Fibroblast of gingiva (primary cell): ENCODE measurements at places on chromosomes 12 and 14.
A peak's percentile ranks its signal among the peaks of the same experiment; 100 is the strongest.

DNA sequence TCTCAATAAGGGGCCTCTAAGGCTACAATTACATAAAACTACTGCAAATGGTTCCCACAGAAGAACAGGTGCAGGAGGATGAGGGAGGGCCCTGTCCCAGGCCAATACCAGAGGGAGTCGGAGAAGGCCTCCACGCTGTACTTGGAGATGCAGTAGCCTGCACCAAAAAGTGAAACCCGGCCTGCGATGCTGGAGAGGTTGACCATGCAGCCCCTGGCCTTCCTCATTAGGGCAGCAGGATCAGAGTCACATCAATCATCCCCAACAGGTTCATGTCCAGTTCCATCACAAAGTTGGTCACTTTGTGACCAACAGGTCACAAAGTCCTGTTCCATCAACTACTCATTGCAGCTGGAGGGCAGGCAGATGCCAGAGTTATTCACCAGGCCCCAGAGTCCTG is 23.0 kb downstream of the ZBTB39 start:
- DNase-seq: no peak

DNA sequence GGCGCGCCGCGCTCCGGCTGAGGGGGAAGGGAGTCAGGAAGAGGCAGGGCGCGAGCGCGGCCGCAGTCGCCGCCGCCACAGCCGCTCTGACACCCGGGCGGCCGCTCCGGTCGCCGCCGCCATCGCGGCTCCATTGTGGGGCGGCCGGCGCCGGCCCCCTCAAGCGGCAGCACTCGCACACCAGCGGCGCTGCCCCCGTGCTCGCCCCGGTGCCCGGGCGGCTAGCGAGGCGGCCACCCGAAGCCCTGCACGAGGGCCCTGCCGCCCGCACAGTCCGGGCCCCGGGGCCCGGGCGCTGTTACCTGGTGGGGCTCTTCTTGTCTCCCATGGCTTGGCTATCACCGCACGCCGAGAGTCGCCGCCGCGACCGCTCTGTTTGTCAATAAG is 202 bp downstream of the YAF2 start:
- DNase-seq: no peak

- peak; percentile 16 for DNase-seq
These were observed 76.5 kb downstream of the TGFB3 start for GRCh38 chr14:75905147-75905904.

DNA sequence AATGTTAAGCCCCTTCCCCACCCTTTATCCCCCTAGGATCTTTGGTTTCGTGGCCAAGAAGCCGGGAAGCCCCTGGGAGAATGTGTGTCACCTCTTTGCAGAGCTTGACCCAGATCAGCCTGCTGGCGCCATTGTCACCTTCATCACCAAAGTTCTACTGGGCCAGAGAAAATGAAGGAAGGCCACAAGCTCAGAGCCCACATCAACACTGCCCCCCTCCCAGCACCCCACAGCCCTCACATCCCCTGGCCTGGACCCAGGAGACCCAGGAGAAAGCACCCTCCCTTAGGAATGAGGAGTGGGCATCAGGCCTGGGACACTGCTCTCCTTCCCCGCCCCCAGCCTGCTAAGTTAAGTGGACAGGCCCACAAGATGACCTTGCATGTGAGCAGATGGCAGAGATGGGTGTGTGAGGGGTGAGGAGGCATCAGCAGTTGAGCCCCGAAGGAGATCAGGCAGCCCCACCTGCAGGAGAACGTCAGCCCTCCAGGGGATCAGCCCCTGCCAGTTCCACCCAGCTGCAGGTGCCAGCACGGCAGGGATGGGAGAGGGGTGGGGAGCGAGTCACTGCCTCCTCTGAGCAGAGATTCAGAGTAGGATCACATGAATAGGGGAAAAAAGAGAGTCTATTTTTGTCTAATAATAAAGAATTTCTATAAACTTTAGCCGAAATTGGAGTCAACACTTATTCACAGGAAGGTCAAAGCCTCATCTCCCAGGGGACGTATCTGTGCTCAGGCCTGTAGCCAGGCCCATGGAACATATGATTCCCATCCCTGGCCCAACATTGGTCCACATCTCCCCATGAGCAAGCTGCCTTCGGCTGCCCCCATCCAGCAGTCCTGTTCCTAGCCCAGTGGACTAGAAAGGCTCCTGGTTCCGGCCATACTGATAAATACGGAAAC is 14.1 kb downstream of the TNS2 start:
- DNase-seq: peak; percentile 97

- DNase-seq: peak; percentile 33
These were observed 7.0 kb downstream of the PYGL start for GRCh38 chr14:50937325-50937724.

GRCh38 chr14:52348776-52349175 is 34.7 kb downstream of the PTGER2 start:
- peak; percentile 63 for DNase-seq

DNA sequence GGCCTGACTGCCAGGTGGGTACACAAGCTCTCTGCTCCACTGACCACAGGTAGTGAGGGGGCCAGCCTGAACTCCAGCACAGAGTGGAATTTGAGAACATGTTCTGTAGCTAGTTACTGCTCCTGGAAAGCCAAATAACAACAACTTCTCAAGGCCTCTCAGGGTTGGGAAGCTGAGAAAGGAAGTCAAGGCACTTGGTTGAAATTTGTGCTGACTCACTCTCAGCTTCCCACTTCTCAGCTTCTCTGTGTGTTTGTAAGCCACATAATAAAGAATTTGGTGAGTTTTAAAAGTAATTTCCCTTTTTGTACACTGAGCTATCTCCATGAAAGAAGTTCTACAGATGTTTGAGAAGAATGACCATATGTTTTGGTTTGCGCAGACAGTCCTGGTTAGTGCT is 234.9 kb downstream of the KTN1 start:
- DNase-seq: no peak

DNA sequence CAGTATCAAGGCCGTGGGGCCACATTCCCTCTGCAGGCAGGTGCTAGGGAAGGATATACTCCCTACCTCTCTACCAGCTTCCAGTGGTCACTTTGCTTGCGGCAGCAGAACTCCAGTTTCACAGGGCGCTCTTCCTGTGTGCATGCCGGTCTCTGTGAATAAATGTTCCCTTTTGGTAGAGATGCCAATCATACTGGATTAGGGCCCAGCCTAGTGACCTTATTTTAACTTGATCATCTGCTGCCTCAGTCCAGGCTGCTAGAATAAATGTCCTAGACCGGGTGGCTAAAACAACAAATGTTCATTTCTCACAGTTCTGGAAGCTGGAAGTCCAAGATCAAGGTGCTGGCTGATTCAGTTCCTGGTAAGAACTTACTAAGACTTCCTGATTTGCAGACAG is 198.8 kb upstream of the TMEM132C start:
- no peak for DNase-seq

DNA sequence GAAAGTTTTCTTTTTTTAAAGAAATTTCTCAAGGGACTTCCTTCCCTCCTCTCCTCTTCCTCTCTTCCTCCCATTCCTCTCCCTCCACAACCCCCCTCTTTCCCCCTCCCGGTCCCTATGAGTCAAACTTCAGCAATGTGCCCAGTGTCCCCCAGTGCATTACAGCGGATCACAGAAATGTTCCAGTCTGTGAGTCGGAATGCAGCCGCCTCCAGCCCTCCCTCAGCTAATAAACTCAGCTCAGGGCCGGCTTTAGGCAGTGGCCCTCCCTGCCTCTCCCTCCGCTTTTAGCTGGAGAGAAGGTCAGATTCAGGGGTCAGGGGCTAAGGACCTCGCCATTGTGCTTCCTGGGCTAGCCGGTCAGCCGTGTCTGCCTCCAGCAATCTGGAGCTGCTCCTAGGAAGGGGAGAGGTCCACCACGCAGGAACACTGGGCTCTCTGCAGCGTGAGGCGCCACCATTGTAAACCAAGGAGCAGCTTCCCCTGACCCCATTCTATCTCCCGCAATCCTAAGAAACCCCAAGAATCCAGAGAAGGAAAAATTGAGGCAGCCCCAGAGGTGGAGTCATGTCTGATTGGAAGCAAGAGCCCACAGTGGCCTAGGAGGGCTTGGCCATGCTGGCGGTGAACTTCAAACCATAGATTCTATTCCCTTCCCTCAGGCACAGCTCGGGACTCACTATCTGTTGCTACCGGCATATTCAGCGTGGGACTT is 1.1 kb upstream of the HDAC7 start:
- peak; percentile 97 for DNase-seq

GRCh38 chr14:31263485-31264133 is 56.0 kb upstream of the HECTD1 start:
- DNase-seq: peak; percentile 100

GRCh38 chr12:57475271-57476161 is 4.2 kb downstream of the ARHGAP9 start:
- DNase-seq: no peak

DNA sequence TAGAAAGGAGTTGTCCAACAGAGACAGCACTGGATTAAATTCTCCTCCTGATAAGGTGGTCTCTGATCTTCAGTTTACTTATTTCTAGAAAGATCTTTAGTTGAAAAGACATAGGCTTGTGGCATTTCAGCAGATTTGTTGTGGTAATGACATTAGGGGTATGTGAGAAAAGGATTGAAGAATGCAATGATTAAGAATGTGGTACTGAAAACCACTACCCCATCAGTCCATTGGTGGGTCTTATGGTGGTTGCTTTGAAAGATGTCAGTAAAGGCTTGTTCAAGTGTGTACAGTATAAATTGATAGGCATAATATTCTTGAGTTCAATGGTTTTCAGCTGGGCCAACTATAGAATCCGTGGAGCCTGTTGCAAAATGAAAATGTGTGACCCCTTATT is 10.8 kb downstream of the PPFIBP1 start:
- no peak for DNase-seq

DNA sequence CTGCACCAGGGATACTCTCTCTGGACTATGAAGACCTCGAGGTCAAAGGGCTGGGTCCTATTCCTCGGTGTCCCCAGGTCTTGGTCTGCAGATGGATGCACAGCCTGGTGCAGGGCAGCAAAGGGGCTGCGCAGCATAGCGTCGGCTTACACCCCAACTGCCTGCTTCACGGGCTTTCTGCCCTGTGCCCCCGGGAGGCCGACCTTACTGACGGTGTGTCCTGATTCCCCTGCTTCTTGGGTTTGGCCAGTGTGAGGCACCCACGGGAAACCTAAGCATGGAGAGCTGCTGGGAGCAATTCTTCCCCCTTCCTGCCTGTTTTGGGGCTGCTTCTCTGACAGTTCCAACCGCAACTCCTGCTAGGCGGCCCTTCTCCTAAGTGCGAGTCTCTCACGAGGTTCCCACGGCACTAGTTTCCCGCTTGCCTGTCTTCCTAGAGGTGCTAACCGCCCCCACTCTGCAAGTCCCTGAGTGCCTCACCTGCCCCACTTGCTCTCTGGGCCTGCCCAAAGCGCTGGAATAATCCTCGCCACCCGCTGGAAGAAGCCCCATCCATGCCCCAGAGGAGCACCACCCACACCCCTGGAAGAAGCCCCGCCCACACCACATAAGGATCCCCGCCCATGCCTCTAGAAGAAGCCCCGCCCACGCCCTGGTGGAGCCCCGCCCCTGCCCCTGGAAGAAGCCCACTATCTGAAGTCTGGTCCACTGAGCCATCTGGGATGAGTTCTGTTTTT is 54.0 kb downstream of the PRIMA1 start:
- DNase-seq: no peak

GRCh38 chr12:80116735-80117134 is 17.4 kb downstream of the OTOGL start:
- DNase-seq: no peak

GRCh38 chr14:89625731-89626232 is 208.7 kb upstream of the FOXN3 start:
- no peak for DNase-seq

GRCh38 chr12:108640802-108641445 is 7.2 kb upstream of the SELPLG start:
- DNase-seq: no peak

DNA sequence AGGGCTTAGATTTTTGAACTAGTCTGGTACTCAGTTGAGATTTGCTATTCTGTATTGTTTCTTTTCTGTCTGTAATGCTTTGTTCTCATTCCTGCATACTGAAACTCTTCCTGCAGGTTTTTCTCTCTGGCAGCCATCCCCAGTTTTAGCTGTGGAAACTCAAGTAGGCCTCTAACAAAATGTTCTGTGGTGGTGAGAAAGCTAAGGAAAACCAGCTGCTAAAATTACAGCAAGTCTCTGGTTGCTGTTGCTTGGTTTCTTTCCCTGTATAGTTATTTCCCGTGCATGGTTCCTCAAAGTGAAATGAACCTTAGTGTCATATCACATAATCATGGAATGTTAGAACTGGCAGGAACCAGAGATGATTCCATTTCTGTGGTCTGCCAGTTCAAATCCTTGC is 442.5 kb downstream of the NRXN3 start:
- DNase-seq: peak; percentile 45

DNA sequence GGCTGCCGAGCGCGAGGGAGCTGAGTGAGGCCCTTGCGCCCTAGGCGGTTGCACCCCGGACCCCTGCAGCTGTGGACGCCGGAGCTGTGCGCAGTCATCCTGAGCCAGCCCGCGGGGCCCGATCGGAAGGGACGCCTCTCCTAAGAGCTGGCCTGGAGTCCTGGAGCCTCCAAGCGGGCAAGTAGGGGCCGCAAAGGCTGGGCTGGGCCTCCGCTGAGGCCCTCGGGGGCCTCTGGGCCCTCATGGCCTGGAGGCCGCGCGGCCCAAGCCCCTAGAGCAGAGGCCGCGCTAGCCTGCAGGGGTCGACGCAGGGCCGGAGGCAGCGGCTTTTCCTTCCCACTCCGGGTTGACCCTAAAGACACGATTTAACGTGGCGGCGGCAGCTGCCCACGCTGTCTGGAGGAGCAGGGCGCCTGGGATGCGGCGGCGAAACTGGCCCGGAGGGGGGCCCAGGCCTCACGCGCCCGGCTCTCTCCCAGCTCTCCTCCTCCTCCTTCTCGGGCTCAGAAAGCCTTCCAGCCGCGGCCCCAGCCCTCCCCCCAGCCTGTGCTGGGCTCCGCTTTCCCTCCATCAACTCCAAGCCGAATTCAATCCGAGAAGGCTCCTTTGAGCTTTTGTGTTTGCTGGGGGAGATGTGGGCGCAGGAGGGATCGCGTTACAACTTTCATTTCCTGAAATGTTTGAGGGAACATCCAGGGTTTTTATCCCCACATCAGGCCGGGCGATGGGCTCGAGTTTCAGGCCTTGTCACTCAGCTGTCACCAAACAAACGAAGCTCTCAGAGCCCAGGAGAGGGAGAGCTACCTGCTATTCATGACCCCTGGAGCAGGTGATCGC is 11.6 kb downstream of the SIX1 start:
- peak; percentile 47 for DNase-seq

DNA sequence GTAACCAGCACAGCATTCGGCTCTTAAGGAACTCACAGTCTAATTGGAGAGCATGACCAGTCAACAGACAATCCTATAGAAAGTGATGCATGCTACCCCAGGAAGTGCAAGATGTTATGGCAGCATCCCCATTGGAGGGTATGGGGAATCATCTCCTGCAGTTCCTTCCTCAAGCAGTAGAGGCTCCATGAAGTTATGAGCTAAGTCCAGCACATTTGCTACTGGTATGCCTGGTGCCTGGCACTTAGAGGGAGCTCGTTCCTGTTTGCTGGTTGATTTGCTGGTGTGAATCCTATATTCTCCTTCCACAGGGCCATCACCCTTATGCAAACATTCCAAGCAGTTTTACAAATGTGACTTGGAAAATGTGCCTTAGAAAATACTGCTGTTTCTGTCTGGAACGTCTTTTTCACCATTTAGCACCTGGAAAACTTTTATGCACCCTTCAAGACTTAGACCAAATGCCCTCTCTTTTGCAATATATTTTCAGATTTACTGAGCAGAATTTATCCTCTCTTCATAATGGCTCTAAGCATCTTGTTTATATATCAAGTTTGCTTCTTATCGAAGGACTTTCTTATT is 136.1 kb upstream of the WSCD2 start:
- no peak for DNase-seq

GRCh38 chr14:66651536-66652220 is 143.7 kb downstream of the GPHN start:
- DNase-seq: no peak
